ENCODE measurements at places on chromosomes 6 and 20.

- DNase-seq: peak; percentile 76
Observed at GRCh38 chr20:59948828-59949720, 8.9 kb downstream of the FAM217B start.

DNA sequence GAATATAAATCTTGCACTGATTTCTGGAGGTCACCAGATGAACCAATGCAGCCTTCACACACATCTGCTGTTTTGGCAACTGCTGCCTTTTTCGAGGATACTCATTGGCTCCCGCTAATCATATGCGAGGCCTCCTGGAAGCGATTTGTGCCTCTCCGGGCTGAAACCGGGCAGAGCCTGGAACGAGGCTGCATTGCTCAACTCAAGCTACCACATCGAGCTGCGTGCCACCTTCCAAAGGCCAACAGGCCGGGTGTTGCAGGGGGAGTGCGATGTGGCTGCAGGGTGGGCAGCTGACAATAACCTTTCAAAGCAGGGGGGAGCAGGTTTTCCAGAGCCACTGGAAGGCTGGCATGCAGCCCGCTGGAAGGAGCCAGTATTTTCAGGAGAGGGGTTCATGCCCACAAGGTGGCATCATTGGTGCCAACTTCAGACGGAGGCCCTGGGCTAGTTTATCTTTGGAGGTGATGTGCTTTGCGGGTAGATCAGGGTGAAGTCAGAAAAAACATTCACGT is 122.6 kb upstream of the IFNGR1 start:
- DNase-seq: peak; percentile 77

DNA sequence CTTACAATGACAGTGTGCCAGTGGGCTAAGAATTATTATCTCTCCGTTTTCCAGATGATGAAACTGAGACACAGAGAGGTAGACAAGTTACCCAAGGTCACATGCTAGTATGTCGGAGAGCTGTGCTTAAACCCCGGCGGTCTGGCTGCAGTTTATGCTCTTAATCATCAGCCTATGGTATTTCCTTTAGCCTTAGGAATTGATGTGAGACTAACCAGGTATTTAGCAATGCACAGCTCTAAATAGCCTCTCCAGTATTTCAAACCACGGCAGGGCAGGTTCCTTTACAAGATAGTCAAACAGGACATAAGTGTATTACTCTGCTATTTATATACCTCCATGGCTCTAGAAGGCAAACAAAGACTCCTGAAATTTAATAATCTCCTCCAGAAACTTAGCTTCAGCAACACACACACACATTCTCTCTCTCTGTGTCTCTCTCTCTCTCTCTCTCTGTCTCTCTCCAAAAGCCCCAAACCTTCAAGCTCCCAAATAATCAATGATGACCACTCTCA is 142.0 kb upstream of the ZNF217 start:
- no peak for DNase-seq

GRCh38 chr6:170393807-170394399 is 87.3 kb downstream of the FAM120B start:
- no peak for DNase-seq

DNA sequence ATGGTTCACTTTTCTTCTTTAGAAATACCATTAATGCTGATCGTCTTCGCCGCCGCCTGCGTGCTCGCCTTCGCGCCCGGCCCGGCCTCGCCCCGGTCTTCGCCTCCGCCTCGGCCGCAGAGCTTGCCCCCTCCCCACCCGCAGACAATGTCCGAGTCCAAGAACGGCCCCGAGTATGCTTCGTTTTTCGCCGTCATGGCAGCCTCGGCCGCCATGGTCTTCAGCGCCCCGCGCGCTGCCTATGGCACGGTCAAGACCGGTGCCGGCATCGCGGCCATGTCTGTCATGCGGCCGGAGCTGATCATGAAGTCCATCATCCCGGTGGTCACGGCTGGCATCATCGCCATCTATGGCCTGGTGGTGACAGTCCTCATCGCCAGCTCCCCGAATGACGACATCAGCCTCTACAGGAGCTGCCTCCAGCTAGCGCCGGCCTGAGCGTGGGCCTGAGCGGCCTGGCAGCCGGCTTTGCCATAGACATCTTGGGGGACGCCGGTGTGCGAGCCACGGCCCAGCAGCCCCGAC is 4.8 kb upstream of the PRPH2 start:
- no peak for DNase-seq

DNA sequence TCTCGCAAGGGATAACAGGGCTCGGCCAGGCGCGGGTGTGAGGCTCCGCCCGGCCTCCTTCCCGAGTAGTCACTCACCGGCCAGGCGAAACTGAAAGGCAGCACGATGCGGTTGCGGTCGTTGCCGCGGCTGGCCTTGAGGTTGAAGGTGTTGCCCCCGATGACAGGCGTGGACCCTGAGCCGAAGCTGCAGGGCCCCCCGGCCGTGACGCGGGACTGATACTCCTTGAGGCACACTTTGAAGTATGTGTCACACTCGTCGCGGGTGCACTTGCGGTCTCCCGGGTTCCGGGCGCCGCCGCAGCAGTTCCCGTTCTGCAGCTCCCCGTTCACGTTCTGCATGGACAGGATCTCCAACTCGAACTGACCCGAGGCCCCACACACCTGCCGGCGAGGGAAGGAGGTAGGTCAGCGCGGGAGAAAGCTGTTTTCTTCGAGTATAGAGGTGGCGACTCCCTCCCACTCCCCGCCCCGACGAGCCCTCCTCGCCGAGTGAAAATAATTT is 1.1 kb downstream of the JAG1 start:
- peak; percentile 9 for DNase-seq

DNA sequence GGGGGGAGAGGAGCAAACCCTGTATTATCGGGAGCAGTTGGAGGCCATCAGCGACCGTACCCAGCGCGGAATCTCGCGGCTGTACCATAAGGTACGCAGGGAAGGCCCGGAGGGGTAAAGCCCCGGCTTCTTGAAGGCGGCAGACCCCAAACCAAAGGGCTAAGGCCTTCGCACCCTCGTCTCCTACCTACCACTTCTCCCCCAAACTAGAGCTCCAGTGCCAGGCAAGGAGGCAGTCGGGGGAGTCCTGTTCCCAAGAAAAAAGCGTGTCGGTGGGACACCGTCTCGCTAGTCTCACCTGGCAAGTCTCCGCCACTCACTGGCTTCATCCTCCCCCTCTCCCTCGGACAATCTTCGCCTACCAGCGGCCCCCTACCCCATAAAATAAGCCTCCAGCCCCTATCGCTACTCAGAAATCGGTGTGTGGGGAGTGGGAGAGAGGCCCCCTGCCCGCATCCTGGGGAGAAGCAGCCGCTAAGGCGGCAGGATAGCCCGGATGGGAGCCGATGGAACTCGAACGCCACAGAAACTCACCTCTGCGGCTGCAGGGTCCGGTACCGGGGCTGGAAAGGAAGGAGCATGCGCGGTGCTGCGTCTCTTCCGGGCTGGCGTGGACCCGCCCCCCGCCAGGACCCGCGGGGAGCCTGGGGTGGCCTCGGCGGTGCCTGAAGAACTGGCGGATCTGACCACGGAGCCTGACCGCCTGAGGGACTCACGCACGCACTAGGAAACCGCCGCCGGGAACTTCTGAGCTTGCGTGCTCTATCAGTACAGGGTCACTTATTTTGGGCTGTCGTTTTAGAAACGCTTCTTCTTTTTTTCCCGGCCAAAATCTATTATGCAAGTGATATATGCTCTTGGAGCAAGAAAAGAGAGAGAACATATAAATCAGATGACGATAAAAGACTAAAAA is at the start of gene RPS10:
Gene RPS10, minus strand, starts transcription at position 572 of the 913 bp plus-strand sequence. CDS start 848 bp downstream, outside the sequence.
- DNase-seq: peak; percentile 91

- DNase-seq: no peak
Observed at GRCh38 chr20:62291251-62292066, 11.3 kb upstream of the ADRM1 start.

GRCh38 chr20:20063941-20064702 is 11.8 kb downstream of the CFAP61 start:
- no peak for DNase-seq
